Effector memory CD4-positive, alpha-beta T cell (primary cell): ENCODE measurements at places on chromosomes 13 and 19.

- H3K4me3 ChIP-seq = no peak overlapping the region
- H3K36me3 ChIP-seq = no peaks in the 10 kb centered on the region
- no peak overlapping the region for H3K27ac ChIP-seq
- DNase-seq = no peak
Measured at GRCh38 chr13:33184112-33184490, 101.5 kb downstream of the STARD13 start.

DNA sequence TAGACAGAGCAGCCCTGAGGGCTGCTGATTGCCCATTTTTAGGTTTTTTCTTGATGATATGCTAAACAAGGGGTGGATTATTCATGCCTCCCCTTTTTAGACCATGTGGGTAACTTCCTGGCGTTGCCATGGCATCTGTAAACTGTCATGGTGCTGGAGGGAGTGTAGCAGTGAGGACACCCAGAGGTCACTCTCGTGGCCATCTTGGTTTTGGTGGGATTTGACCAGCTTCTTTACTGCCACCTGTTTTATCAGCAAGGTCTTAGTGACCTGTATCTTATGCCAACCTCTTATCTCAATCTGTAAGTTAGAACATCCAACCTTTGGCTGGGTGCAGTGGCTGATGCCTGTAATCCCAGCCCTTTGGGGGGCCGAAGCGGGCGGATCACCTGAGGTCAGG, 148.0 kb downstream of the PTPRS start:
- H3K4me1 ChIP-seq = no peaks in the 10 kb centered on the region
- H3K27me3 ChIP-seq = no peaks in the 10 kb centered on the region
- no peaks in the 10 kb centered on the region for H3K36me3 ChIP-seq
- no peak overlapping the region for H3K27ac ChIP-seq

- H3K36me3 ChIP-seq = peaks cover 15% of the 10 kb centered on the region
- H3K4me1 ChIP-seq = peaks cover 14% of the 10 kb centered on the region
- H3K27me3 ChIP-seq = no peaks in the 10 kb centered on the region
- H3K4me3 ChIP-seq = peak overlapping the region; percentile 91
- DNase-seq = no peak
- peak overlapping the region; percentile 79 for H3K27ac ChIP-seq
Measured at GRCh38 chr19:39481229-39481545, 549 bp downstream of the TIMM50 start.

DNA sequence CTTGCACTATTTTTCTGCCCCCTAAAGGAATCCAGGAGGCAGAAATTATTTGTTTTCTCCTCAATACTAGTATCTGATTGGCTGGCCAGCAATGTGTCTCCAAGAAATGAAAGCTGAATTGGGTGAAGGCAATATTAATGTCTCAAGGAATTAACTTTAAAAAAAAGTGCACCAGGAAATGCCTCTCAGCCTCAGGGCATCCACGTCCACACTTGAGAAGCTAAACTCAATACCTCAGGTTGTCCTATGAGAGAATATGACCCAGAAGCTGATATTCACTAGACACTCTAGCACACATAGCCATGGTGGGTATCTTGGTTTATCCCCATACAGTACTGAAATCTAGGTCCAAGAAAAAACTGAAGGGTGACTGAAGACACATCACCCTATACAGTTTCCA, 2.1 kb downstream of the ZNF91 start:
- no peak overlapping the region for H3K27ac ChIP-seq
- peaks cover 15% of the 10 kb centered on the region for H3K4me1 ChIP-seq
- no peak overlapping the region for H3K4me3 ChIP-seq
- no peaks in the 10 kb centered on the region for H3K27me3 ChIP-seq
- no peak for DNase-seq

DNA sequence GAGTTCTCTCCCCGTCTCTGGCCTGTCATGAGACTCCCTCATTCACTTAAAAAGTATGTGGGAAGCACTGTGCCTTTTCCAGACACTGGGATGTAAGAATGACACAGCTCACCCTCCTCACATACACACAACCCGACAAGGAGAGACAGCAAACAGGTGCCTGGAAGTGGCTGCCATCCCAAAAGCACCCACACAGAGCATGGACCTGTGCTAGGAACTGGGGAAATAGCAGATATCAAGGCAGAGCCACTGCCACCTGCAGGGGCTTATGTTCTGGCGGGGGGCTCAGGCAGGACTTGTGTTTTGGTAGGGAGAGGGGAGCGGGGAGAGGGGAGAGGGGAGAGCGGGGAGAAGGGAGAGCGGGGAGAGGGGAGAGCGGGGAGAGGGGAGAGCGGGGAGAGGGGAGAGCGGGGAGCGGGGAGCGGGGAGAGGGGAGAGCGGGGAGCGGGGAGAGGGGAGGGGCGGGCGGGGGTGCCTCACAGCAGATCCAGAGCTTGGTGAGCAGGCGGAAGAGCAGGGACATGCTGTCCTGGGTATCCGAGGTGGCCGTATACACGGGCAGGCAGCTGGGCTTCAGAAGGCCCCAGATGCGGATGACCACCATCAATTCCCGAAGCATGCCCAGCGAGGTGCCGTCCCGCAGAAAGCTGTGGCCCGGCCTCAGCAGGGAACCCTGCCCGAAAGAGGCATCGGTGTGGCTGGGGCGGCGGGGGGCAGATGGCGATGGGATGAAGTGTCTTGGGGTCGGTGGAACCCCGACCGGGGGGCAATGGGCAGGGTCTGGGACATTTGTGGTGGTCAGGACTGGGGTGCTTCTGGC, 12.2 kb downstream of the CFD start:
- H3K27ac ChIP-seq = peak overlapping the region; percentile 59
- H3K4me1 ChIP-seq = peaks cover 9% of the 10 kb centered on the region
- H3K27me3 ChIP-seq = no peaks in the 10 kb centered on the region
- H3K4me3 ChIP-seq = peak overlapping the region; percentile 29

DNA sequence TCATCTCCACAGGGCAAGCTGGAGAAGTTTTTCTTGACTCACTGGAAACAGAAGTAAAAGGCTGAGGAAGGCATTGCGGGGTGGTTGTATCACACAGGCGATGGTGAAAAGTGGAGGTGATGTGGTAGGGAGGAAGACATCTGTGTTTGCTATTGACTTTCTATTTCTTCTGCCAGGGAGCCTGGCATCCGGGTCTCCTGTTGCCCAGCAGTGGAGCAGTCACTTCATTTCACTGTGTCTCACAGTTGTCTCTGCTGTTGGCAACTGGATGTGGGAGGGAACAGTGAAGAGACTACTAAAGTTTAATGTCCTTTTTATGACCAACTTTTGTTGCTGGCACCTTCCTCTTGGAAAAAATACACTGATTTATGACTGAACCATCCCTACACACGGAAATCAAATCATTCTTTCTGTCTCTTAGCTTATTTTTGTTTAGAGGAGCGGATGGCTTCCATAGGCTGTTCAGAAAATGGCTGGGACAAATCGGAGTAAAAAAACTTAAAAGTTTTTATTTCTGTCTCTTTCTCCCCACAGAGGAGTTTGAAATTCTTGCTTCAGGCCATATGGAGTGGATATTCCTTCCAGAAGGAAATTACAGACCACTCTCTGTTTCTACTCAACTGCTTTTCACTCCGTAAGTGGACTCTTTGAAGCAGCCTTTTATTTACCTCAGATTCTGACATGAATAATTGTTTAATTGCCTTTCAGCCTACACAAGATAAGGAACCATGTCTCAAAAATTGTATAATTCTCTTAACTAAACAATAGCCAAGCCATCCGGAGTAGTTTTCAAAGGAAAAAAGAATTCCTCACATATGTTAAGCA, 23.8 kb upstream of the MEDAG start:
- H3K27ac ChIP-seq = no peak overlapping the region
- H3K4me3 ChIP-seq = no peak overlapping the region
- H3K27me3 ChIP-seq = no peaks in the 10 kb centered on the region
- H3K36me3 ChIP-seq = no peaks in the 10 kb centered on the region
- DNase-seq = no peak

- no peaks in the 10 kb centered on the region for H3K4me1 ChIP-seq
- H3K27ac ChIP-seq = no peak overlapping the region
- no peaks in the 10 kb centered on the region for H3K36me3 ChIP-seq
- H3K27me3 ChIP-seq = no peaks in the 10 kb centered on the region
- H3K4me3 ChIP-seq = no peak overlapping the region
- no peak for DNase-seq
Measured at GRCh38 chr19:46311444-46311843, 14.6 kb downstream of the HIF3A start.

DNA sequence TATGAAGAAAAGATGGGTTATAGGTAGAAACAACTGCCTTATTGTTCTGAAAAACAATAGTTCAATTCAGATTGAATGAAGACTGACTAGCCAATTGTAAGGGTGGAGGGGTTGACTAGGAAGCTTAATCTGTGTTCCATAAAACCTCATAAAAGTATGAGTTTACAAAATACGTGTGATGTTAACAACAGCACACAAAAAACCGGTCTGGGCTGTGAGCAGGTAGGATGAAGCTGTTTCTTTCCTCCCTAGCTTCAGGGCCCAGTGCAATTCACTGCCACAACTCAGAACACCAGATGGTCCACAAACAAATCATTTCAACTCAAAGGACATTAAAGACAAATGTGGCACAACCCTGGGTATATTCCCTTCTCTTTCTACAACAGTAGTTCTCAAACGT, 3.2 kb downstream of the OXGR1 start:
- H3K4me3 ChIP-seq = no peak overlapping the region
- DNase-seq = no peak
- H3K27me3 ChIP-seq = peaks cover 6% of the 10 kb centered on the region
- H3K27ac ChIP-seq = no peak overlapping the region
- H3K36me3 ChIP-seq = no peaks in the 10 kb centered on the region

DNA sequence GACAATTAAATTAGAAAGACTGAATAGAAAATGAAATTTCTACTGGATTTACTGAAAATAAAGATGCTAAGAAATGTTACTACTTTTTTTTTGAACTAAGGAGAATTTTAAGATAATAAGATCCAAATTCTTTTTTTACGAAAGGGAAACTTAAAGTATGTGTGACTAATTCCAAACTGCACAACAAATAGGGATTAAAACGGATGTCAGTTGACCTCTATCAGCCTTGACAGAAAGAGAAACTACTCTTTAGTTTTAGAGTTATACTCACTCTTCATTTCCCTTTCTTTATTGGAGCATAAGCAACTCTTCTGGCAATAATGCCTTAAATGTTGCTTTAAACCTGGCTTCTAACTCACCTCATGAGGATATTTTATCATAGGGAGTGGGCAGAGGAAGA, 273.8 kb downstream of the SLITRK6 start:
- H3K4me1 ChIP-seq = no peaks in the 10 kb centered on the region
- no peaks in the 10 kb centered on the region for H3K27me3 ChIP-seq
- DNase-seq = no peak
- no peak overlapping the region for H3K4me3 ChIP-seq

DNA sequence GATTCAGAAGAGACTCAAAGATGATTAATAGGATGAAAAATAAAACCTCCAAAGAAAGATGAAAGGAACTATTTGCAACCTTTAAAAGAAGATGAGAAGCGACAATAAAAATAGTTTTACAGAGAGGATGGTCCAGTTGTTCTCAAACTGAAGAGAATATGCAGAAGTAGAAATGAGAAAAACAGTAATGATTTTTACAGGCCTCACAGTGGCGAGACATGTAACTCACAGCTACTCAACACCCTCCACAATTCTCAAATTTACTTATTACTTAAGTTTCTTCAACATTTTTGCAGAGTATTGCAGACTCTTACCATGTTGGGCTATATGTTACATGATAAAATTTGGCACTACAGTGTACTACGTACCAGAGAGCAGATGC, 20.8 kb downstream of the NUFIP1 start:
- no peaks in the 10 kb centered on the region for H3K4me1 ChIP-seq
- DNase-seq = no peak
- no peak overlapping the region for H3K27ac ChIP-seq
- no peak overlapping the region for H3K4me3 ChIP-seq
- peaks cover 11% of the 10 kb centered on the region for H3K36me3 ChIP-seq
- no peaks in the 10 kb centered on the region for H3K27me3 ChIP-seq

- no peak overlapping the region for H3K27ac ChIP-seq
- no peak for DNase-seq
- no peaks in the 10 kb centered on the region for H3K4me1 ChIP-seq
Measured at GRCh38 chr13:103510007-103510535, 443.9 kb upstream of the SLC10A2 start.

DNA sequence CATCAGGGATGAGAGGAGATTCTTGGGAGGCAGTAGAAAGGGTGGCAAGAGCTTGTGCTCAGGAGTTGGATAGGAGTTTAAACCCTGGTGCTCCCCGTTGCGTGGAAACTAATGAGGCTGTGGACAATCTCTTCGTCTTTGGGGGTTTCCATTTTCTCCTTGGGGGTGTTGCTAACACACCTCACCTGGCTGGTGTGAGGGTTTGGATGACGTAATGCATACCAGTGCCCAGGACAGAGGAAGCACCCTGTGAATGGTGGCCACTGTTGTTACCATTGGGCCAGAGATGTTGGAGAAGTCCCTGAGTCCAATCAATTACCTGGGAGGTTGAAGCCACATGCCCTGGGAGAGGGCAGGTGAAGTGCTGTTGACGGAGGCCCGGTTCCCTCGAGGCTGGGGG, 146.5 kb downstream of the URI1 start:
- DNase-seq = no peak
- H3K27me3 ChIP-seq = no peaks in the 10 kb centered on the region
- no peaks in the 10 kb centered on the region for H3K36me3 ChIP-seq

- H3K4me1 ChIP-seq = peaks cover 29% of the 10 kb centered on the region
- no peak overlapping the region for H3K27ac ChIP-seq
- DNase-seq = no peak
- no peak overlapping the region for H3K4me3 ChIP-seq
- no peaks in the 10 kb centered on the region for H3K36me3 ChIP-seq
Measured at GRCh38 chr19:45254044-45254531, 3.0 kb downstream of the MARK4 start.

DNA sequence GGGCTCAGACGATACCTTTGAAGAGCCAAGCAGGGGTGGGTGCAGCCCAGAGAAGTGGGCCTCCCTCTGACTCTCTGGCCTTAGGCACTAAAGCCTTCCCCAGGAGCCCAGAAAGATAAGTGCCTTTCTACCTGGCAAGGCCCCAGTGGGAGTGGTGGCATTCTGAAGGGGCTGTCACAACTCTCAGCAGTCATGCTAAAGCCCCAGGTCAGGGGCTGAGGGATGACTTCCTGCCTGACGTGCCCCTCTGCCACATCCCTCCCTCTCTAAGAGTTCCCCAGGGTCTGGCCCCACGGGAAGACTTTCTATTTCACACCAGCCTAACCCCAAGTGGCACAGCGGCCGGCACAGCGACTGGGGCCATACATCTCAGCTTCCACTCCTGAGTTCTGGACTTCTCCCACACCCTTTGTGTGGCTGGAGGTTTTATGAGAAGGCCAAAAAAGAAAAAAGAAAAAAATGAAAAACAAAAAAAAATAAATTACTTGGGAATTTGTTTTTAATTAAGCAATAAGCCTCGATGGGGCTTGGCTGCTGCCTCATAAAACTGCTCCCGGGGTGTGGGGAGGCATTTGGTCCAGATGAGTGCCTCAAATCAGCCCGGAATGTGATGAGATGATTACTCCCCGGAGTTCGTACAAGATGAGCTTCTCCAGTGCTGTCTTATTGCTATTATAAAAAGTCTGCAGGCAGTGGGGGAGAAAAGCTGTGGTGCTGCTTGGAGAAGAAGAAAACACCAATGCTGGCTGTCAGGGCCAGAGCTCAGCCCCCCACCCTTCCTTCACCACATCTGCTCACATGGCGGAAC, 28.5 kb upstream of the PLEKHF1 start:
- no peak overlapping the region for H3K27ac ChIP-seq
- no peaks in the 10 kb centered on the region for H3K36me3 ChIP-seq
- no peaks in the 10 kb centered on the region for H3K27me3 ChIP-seq
- H3K4me3 ChIP-seq = no peak overlapping the region
- H3K4me1 ChIP-seq = no peaks in the 10 kb centered on the region

GRCh38 chr19:6788896-6789295, 16.4 kb downstream of the VAV1 start:
- peaks cover 16% of the 10 kb centered on the region for H3K4me1 ChIP-seq
- no peak overlapping the region for H3K27ac ChIP-seq
- H3K27me3 ChIP-seq = no peaks in the 10 kb centered on the region
- H3K4me3 ChIP-seq = no peak overlapping the region
- no peak for DNase-seq
